Dorsolateral prefrontal cortex (tissue), 122 donors: ENCODE measurements at places on chromosomes 5 and 9.

DNA sequence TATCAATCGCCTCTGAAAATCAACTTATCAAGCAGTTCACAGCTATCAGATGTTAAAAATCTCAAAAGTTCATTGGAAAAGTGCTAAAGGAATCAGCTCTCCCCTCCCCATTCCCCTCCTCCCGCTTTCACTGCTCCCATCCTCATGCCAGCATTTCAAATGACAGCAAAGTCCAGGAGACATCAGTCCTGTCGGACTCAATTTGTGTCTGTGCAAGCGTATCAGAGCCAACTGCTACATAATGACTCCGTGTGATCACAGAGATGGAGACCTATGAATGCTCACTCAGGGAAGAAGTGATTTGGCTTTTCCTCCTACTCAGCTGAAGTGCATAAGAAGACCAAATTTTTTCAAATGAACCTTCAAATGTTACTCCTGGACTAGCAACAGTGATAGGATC lies 937.2 kb upstream of the DMAC1 start:
- no peak for DNase-seq

DNA sequence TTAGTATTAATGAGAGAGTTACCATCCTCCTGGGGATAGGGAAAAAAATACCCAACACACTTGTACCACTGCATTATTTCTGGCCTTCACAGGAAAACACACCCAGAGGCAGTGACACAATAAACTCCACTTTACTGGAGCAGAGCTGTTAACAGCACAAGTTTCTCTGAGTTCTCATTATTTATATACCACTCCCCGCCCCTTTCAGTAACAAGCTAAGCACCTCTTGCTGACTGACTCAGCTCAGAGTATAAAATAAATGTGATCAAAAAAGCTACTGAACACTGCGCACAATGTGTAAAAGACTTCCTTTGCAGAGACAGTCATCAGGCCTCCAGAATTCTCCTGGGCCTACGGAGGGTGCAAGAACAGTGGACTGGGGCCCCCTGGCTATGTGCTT lies 21.6 kb downstream of the KLF9 start:
- DNase-seq: no peak

DNA sequence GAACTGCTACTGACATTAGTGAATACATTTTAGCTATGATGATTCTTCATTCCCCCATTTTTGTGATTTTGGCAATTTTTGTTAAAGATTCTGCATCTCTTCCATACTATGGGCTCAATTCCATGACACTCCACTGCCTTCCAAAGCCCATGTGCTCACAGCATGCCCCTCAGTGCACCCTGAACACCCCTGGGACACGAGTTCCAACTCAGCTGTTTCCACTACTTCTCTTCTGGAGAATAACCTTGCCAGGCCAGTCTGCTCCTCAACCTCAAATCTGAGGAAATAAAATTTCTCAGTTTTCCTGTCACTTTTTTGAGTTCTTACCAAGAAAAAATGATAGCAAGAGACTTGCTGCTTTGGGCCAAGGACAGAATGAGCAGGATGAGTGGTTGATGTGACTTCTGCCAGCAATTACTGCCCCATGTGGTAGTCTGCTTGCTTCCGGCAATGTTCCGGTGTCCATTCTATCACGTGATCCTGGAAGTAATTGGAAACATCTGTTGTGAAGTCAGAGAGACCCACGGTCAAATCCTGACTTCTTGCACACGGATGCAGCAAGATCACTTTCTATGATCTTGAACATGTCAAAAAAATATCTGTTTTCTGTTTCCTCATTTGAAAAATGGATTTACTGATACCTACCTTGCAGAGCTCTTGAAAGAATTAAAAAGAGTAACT lies 58.3 kb downstream of the EGFLAM start:
- DNase-seq: no peak

- DNase-seq: no peak
These were observed 119.4 kb downstream of the IRX1 start for GRCh38 chr5:3715062-3715461.

GRCh38 chr5:141945511-141946051 lies 12.4 kb downstream of the PCDH12 start:
- DNase-seq: no peak

DNA sequence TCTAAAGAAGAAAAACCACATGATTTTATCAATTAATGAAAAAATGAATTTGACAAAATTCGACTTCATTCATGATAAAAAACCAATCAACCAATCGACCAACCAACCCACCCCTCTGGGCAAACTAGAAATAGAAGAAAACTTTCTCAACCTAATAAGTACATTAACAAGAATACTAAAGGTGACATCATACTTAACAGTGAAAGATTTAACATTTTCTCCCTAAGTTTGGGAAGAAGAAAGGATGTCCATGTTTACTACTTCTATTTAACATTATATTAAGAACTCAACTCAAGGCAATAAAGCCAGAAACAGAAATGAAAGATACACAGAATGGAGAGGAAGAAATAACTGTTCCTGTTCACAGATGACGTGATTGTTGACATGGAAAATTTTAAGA lies 476.1 kb upstream of the MEF2C start:
- DNase-seq: no peak

GRCh38 chr9:82410306-82410705 lies 421.7 kb downstream of the SPATA31D1 start:
- DNase-seq: no peak

- no peak for DNase-seq
These were observed 93.7 kb upstream of the DAP start for GRCh38 chr5:10854506-10855277.
